Putamen (tissue), 1 donor: ENCODE measurements at places on chromosomes 6 and 20.

DNA sequence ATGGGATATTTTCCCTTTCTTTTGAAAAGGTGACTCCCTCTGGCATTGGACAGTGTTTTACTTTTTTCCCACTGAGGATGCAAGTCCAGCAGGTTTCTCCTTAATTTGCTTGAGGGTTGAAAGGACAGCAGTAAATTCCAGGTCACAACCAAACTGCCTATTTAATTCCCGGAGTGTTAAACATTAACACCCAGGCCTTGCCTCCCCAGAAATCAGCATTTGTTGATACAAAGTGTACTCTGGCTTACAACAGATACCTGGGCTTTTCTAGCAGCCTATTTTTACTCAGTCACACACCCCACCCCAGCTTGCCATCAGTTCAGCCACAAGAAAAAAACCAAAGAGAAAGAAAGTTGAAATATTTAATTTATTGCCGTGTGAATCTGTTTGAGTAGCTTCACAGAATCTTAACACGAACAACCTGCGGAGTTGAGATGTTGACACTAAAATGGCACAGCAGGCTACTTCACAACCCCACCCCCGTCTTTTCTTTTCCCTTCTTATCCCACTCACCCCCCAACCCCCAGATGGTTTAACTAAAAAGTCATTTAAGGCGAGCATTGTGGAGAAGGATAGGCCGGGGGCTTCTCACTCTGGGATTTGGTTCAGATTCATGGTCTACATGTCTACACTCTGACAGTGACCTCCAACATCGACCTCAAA, 45.7 kb downstream of the MYLIP start:
- DNase-seq, result no peak

- DNase-seq, result no peak
Measured at GRCh38 chr20:17648791-17649730, 33.0 kb downstream of the RRBP1 start.

DNA sequence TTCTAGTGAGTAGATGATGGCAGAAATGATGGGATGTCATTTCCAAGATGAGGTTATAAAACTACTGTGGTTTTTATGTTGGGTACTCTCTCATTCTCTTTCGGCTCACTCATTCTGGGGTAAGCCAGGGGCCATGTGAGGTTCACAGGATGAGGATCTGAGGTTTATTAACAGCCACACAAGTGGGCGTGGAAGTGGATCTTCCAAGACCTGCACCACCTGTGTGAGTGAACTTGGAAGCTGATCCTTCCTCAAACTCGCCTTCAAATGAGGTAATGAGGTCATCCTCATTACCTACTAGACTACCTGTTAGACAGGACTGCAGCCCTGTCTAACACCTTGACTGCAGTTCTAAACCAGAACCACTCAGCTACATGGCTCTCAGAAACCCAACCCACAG, 45.1 kb upstream of the TAGAP start:
- no peak for DNase-seq

GRCh38 chr6:155031091-155031490, 36.0 kb downstream of the TIAM2 start:
- no peak for DNase-seq

DNA sequence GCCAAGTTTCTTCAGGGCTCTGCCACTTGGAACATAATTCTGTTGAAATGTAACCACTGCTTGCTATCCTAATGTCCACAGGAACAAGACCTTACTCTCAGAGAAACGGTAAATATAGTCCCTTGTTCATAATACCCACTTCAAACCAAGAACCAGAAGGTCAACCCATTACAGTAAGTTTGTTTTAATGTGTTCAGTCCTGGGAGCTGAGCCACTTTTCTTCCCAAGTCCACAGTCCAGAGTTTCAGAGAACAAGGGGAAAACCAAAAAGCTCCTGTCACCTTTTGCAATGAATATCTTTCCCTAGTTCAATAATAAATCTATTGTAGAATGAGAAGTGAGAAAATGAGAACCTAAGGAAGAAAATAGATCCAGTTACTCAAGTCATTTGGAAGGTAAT, 431.9 kb upstream of the MANEA start:
- DNase-seq, result no peak

- DNase-seq, result no peak
Measured at GRCh38 chr6:157533048-157533871, 152.3 kb downstream of the ZDHHC14 start.

DNA sequence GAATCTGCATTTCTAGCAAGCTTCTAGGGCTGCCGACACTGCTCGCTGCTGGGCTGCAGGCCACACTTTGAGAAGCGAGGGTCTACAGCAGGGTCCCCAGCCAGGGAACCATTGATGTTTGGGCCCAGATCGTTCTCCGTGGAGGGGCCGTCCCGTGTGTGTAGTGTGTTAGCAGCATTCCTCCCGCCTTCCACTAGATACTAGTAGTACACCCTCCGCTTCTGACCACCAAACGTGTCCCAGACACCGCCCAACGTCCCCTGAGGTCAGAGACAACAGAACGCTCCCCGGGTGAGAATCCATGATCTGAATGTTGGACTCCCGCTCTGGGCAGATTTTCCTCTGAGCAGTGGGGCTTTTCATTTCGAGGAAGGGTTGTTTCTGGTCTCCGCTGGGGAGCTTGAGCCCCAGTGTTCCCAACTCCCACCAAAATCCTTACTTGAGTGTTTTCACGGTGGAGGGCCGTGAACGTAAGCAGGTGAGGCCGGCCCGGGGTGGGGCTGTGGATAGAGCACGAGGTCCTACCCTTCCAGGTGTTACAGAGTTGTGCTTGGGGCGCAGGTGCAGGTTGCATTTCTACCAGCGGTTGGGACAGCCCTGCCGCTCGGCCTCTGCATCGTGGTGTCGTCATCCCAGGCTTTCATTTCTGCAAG, 124.6 kb downstream of the SYCP2 start:
- no peak for DNase-seq

DNA sequence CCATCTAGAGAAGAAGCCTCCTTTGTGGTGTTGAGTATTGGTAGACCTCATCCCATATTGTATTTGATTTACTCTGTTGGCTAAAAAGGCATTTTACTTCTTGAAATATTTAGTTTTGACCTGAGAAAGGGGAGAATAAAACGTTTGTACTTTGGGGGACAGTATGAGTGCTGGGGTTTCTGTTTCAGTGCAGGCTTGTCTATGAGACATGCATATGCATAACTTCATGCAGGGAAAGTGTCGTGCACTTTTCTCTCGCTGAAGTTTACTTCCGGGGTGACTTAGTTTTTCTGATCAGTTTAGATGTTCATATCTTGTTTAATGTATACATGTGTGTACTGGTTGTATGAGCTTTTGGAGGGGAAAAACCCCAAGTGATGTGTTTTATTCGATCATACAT, 59.5 kb downstream of the UTRN start:
- DNase-seq, result no peak

DNA sequence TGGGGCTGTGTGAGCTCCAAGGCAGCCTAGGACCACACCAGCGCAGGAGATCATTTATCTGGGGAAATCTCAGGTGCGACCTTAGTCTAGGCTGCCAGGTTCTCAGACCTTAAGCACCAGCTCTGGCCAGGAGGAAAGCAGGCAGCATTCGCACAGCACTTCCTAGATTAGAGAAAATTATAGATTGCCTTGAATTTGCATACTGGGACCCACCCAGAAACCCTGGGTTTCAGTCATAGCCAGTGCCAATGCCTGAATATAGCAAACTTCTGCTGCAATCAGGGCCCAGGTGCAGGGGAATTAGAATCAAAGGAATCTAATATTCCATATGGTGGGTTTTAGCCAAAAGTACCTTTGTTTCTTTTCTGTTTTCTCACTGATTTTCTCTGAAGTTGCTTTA, 204.3 kb upstream of the CST7 start:
- DNase-seq, result no peak

GRCh38 chr6:89948876-89949275, 54.6 kb downstream of the GJA10 start:
- DNase-seq, result no peak

GRCh38 chr20:60559462-60559861, 601.2 kb downstream of the CDH26 start:
- no peak for DNase-seq

GRCh38 chr6:5127106-5127687, 42.1 kb downstream of the PPP1R3G start:
- DNase-seq, result no peak

DNA sequence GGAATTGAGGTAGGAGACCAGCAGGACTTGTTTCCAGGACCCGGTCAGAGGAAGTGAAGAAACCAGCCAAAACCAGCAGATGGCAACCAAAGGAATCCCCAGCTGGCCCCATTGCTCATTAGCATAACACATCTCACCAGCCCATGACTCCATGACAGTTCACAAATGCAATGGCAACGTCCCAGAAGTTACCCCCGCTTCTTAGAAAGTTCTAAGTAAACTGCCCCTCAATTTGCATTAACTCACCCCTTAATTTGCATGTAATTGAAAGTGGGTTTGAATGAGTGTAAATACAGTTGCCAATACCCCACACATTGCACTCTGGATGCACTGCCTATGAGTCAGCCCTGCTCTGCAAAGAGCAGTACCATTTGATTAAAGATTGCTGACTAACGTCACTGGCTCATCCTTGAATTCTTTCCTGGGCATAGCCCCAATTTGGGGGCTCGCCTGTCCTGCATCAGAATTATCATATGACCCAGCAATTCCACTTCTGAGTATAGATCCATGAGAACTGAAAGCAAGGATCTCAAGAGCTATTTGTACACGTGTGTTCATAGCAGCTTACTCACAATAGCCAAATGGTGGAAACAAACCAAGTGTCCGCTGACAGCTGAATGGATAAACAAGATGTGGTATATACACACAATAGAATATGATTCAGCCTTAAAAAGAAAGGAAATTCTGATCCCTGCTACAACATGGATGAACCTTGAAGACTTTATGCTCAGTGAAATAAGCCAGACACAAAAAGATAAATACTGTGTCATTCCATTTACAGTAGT, 36.4 kb downstream of the MYLK4 start:
- DNase-seq, result no peak

GRCh38 chr6:134000443-134000842, 47.4 kb downstream of the TBPL1 start:
- no peak for DNase-seq

DNA sequence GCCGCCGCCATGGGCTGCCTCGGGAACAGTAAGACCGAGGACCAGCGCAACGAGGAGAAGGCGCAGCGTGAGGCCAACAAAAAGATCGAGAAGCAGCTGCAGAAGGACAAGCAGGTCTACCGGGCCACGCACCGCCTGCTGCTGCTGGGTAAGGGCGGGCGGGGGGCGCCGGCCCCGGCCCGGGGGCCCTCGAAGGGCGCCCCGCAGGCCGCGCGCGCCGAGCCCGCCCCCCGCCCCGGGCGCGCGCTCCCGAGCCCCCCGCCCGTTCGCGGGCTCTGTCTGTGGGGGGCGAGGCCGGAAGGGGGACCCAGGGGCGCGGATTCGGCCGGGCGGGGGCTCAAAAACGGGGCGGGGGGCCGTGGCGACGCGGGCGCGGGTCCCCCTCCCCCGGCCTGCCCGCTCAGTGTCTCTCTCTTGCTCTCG, 39.2 kb downstream of the GNAS start:
- DNase-seq, result no peak

DNA sequence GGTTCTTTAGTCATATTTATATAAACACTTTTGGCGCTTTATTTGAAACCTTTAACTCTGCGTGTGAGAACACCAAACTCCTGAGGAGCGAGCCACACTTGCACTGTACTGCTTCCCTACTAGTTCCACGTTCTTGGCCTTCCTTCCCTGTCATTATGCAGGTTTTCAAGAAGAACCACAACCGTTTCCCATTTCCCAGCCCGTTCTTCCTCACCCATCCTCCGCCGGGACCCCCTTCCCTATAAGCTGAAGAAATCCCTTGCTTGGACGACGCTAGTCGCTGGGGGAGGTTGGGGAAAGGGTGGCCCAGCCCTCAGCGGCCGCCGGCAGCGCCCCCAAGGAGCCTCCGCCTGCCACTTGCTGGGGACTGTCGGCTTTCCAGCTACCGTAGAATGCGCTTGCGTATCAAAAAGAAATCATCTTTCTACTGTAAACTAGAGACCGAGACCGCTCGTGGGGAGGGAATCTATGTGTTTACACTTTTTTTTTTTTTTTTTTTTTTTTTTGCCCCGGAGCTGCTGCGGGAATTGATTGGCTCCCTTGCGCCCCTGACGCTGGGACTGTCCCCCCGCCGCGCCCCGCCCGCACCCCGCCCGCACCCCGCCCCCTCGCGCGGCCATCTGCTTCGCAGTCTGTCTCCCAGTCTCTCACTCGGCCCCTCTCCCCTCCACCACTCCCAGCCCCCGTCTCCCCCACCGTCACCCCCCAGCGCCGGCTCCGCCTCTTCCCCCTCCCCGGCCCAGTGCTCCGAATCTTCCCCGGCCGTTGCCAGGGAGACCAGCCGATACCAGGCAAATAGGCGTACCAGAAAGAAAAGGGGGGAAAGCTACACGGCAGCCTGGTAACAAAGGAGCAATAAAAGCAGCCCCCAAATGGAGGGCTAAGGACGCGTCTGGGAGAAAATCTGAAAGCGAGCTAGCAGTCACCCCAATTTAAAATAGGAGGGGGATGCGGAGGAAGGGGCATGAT, 2.3 kb upstream of the MARCKS start:
- DNase-seq, result peak; percentile 78

- no peak for DNase-seq
Measured at GRCh38 chr6:5412017-5412416, 150.7 kb downstream of the FARS2 start.

GRCh38 chr20:58693226-58694006, 816 bp downstream of the NPEPL1 start:
- no peak for DNase-seq

DNA sequence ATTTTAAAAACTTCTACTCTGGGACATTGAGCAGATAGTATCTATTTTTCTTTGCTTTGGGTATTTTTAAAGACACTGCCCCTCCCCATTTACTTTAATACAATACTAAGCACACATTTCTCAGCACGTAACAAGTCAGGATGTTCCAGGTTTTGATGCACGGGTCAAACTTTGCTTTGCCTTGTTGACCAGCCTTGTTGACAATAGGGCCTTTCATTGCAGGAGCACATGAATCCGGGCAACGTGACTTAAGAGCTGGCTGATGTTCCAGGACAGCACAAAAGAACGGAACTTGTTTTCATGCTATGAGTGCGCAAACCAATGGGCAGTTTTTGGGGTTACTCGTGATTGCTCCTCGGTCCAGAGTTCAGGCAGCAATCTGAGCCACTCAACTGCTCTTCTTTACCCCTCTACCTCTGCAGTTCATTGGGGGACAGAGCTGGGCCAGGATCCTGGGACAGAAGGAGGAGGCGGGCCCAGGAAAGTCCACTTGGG, 78.6 kb upstream of the SLC22A16 start:
- peak; percentile 96 for DNase-seq

- no peak for DNase-seq
Measured at GRCh38 chr6:89032599-89032998, 48.0 kb upstream of the PNRC1 start.
